ENCODE measurements at places on chromosomes 4 and X.

GRCh38 chr4:39825741-39826231 is 127.8 kb downstream of the UBE2K start:
- peaks cover 11% of the 10 kb centered on the region for H3K36me3 ChIP-seq
- no peak overlapping the region for H3K4me3 ChIP-seq
- H3K4me1 ChIP-seq: peaks cover 2% of the 10 kb centered on the region
- peak; percentile 70 for DNase-seq

DNA sequence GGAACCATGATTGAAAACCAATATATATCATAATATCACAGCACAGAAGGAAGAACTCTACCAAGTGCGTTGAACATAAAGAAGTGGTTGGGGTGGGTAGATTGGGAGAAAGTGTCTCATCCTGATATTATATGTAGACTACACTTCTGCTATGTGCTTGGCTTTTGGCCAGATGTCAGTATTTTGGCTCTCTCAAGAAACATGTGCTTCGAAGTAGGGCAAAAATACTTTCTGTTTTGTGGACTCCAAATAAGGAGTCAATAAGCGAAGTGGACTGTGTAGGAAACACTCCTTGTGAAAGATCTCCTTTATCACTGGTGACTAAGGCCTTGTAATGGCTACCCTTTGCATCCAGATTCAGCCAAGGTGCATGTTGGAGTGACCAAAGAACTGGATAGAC is 7.8 kb upstream of the HPSE start:
- DNase-seq: no peak
- H3K27me3 ChIP-seq: peaks cover 2% of the 10 kb centered on the region
- no peak overlapping the region for H3K27ac ChIP-seq

DNA sequence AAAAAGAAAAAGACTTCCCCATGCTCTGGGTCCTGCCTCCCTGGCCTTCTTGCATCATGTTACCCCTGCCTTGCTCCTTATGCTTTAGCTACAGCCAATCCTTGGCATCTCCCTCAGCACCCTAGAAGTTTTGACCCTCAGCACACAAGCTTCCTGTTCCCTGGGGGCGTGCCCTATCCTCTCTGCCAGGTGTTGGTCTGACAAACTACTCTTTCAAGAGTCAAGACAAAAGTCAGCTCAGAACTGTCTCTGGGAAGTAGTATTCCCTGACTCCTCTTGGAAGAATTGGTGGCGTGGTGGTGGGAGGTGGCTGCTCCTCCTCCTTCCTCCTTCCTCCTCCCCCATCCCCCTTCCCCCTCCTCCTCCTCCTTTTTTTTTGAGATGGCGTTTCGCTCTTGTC is 41.0 kb downstream of the PRPS1 start:
- no peak overlapping the region for H3K4me3 ChIP-seq
- DNase-seq: no peak
- peaks cover 10% of the 10 kb centered on the region for H3K4me1 ChIP-seq
- no peak overlapping the region for H3K27ac ChIP-seq
- H3K27me3 ChIP-seq: no peaks in the 10 kb centered on the region

GRCh38 chr4:153676486-153676885 is 7.6 kb upstream of the TLR2 start:
- H3K4me1 ChIP-seq: peaks cover 6% of the 10 kb centered on the region
- H3K4me3 ChIP-seq: no peak overlapping the region
- no peaks in the 10 kb centered on the region for H3K27me3 ChIP-seq
- H3K27ac ChIP-seq: peak overlapping the region; percentile 45
- no peaks in the 10 kb centered on the region for H3K36me3 ChIP-seq

DNA sequence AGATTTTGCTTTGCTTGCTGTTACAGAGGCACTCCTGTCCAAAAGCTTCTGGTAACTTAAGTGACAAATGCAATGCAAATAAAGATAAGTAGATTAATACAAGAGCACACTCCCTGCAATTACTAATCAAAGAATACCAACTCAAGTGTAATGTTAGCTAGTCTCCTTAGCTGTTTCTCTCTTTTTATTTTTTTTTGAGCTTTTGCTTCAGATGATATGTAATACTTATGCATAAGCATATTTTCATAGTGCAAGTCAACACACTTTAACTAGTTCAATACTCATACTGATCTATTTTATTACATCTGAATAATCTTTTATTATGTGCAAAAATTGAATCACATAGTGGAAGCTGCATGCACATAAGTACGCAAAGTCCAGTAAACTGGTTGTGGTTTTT is 2.7 kb downstream of the SLC7A11 start:
- peak; percentile 30 for DNase-seq
- H3K4me1 ChIP-seq: peaks cover 3% of the 10 kb centered on the region
- H3K36me3 ChIP-seq: no peaks in the 10 kb centered on the region
- H3K27me3 ChIP-seq: no peaks in the 10 kb centered on the region

DNA sequence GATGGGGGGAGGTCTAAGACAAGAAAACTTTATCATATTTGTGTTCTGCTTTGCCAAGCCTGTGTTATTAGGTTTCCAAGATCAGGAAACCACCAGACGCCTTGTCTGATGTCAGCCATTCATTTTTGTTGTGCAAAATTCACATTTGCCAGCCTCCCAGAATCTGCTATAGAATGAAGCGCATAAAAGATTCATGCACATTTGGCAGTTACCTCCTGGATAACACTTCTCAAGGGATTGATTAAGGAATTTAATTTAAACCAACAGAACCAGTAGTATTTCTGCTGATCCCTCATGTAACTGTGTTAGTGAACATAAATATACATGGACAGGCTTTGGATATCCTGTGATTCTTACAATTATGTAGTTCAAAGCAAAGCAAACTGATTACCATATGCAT is 187.9 kb downstream of the COMMD8 start:
- DNase-seq: peak; percentile 5
- H3K4me3 ChIP-seq: no peak overlapping the region
- H3K4me1 ChIP-seq: no peaks in the 10 kb centered on the region
- H3K27me3 ChIP-seq: no peaks in the 10 kb centered on the region

GRCh38 chrX:373641-374471 is 12.9 kb downstream of the PPP2R3B start:
- no peak overlapping the region for H3K27ac ChIP-seq
- DNase-seq: peak; percentile 42
- H3K4me3 ChIP-seq: peak overlapping the region; percentile 68
- H3K27me3 ChIP-seq: peaks cover 36% of the 10 kb centered on the region
- H3K36me3 ChIP-seq: peaks cover 17% of the 10 kb centered on the region

GRCh38 chrX:8520178-8520577 is 55.5 kb downstream of the VCX3B start:
- no peak overlapping the region for H3K27ac ChIP-seq
- H3K36me3 ChIP-seq: no peaks in the 10 kb centered on the region
- H3K4me1 ChIP-seq: no peaks in the 10 kb centered on the region
- DNase-seq: no peak
- no peak overlapping the region for H3K4me3 ChIP-seq
- H3K27me3 ChIP-seq: no peaks in the 10 kb centered on the region

DNA sequence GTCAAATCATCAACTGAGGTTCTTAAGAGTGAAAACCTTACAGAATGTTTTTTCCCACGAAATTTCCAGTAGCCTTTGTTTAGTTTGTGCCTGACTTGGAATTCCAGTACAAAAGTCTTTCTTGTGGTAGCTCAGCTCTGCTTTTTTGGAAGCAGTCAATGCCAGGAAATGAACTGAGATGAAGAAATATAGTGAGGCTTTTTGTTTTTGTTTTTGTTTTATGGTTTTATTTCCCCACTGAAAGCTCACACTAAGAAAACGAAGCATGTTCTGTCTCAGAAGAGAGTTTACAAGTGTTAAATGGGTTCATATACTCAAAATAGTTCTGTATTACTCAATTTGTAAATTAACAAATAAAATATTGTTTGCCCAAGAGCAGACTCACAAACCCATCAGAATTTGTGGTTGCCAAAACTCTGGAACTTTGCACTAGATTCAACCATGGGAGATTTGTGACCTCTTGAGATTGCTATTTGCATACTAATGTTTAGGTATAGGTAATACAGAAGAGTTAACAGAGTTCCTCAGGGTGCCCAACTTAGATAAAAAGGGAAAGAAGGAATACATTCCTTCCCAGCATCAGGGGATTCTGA is 1060.8 kb downstream of the FAT4 start:
- no peaks in the 10 kb centered on the region for H3K27me3 ChIP-seq
- H3K4me1 ChIP-seq: no peaks in the 10 kb centered on the region
- peak; percentile 26 for DNase-seq
- H3K27ac ChIP-seq: no peak overlapping the region
- H3K36me3 ChIP-seq: no peaks in the 10 kb centered on the region

- peaks cover 10% of the 10 kb centered on the region for H3K4me1 ChIP-seq
- H3K27me3 ChIP-seq: no peaks in the 10 kb centered on the region
- no peak overlapping the region for H3K27ac ChIP-seq
- no peak overlapping the region for H3K4me3 ChIP-seq
- peaks cover 9% of the 10 kb centered on the region for H3K36me3 ChIP-seq
Observed at GRCh38 chrX:7143076-7143475, 4.4 kb upstream of the STS start.

DNA sequence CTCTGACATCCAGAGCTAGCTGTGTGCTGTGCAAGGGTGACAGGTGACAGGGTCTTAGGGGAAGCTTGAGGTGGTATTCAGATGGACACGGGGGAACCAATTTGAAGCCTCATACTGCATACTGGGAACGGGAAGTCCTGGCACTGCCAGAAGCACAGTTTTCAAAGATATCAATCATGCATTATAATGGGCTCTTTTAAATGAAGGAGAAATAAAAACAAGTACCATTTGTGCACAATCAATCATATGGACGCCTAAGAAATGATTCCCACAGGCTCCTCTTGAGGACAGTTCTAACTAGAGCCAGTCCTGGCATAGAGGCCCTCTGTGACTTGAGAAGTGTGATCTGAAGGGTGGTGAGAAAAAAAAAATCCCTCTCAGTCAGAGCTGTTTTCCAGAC is 50.9 kb downstream of the TSC22D3 start:
- H3K36me3 ChIP-seq: no peaks in the 10 kb centered on the region
- H3K27me3 ChIP-seq: no peaks in the 10 kb centered on the region
- H3K27ac ChIP-seq: no peak overlapping the region
- no peak overlapping the region for H3K4me3 ChIP-seq
- DNase-seq: no peak

DNA sequence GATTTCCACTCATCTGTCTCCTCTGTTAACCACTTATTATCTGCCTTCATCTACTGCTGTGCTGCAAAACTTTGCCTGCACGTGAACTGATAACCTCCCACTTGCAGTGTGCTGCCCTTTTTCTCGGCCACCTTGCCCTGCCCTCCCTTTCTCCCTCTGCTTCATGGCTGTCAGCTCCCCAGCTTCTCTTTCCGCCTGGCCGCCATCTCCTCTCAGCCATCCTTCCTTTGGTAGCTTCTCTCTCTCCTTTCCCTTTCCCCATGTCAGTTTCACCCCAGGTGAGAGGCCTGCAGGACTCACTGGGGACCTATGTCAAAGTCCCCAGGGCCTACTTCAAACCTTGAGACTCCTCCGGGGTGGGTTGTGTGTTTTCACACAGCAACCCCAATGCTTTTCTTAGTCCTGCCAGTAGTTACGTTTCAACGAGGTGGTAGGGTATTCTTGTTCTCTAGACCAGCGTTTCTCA is 6.6 kb downstream of the MSL3 start:
- no peaks in the 10 kb centered on the region for H3K27me3 ChIP-seq
- DNase-seq: no peak
- H3K36me3 ChIP-seq: peaks cover 31% of the 10 kb centered on the region
- H3K27ac ChIP-seq: no peak overlapping the region
- no peaks in the 10 kb centered on the region for H3K4me1 ChIP-seq
- H3K4me3 ChIP-seq: no peak overlapping the region

DNA sequence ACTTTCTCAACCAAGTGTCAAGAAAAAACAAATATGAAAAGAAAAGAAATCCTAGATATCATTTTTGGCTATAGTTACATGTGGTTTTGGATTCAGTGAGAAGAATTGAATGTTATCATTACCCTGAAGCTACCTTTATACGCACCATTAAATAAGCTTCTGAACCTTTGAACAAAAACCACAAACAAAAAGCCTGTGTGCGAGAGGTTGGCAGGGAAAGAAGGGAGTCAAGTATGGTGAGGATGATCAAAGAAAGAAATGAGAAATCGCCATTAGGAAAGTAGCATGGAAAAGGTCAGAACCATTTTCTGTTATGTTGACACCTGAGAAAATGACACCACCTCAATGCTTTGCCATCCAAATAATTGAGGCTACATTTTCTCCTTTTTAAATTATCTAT is 1.2 kb upstream of the SLC7A11 start:
- H3K4me3 ChIP-seq: no peak overlapping the region
- no peaks in the 10 kb centered on the region for H3K27me3 ChIP-seq
- no peak overlapping the region for H3K27ac ChIP-seq
- DNase-seq: no peak
- no peaks in the 10 kb centered on the region for H3K36me3 ChIP-seq
- peaks cover 3% of the 10 kb centered on the region for H3K4me1 ChIP-seq

DNA sequence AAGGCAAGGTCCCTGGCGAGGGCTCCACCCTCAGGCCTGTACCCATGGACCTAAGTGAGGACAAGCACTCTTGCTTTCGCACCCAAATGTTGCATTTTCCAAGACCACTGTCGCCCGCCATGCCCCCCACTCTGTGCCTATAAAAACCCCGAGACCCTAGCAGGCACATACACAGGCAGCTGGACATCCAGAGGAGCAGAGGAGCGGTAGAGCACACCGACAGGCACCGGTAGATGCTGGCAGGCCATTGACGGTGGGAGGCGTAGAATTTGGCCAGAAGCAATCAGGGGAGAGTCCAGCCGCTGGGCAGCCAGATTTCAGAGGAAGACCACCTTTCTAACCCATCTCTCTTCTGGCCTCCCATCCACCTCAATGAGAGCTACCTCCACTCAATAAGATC is 715.2 kb upstream of the AADAT start:
- H3K36me3 ChIP-seq: no peaks in the 10 kb centered on the region
- H3K4me3 ChIP-seq: peak overlapping the region; percentile 39
- no peaks in the 10 kb centered on the region for H3K4me1 ChIP-seq

- H3K27me3 ChIP-seq: no peaks in the 10 kb centered on the region
- H3K4me3 ChIP-seq: no peak overlapping the region
- no peaks in the 10 kb centered on the region for H3K36me3 ChIP-seq
- peaks cover 2% of the 10 kb centered on the region for H3K4me1 ChIP-seq
- H3K27ac ChIP-seq: no peak overlapping the region
Observed at GRCh38 chr4:38815885-38816782, 11.5 kb upstream of the TLR1 start.

- no peaks in the 10 kb centered on the region for H3K27me3 ChIP-seq
- peaks cover 19% of the 10 kb centered on the region for H3K4me1 ChIP-seq
- peaks cover 10% of the 10 kb centered on the region for H3K36me3 ChIP-seq
- H3K4me3 ChIP-seq: no peak overlapping the region
- DNase-seq: peak; percentile 86
Observed at GRCh38 chr4:183241322-183241640, 78.8 kb downstream of the CLDN22 start.

DNA sequence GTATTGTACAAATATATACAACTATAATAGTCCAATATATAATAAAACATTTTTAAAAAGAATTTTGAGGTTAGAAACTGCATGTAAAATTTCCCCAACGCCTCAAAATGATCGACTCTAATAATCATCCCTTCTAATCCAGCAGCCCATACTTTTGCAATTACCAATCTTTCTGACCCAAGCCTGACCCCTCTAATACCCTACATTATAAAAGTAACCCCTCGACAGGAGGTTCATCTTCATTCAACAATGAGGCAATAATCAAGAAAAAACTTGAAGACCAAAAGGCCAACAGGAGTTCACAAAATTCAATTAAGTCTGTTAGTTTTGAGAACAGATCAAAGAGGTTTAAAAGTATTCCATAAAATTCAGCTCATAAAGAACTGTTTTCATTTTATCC is 393.5 kb downstream of the GPM6A start:
- DNase-seq: no peak
- H3K27ac ChIP-seq: no peak overlapping the region
- no peaks in the 10 kb centered on the region for H3K36me3 ChIP-seq
- H3K4me3 ChIP-seq: no peak overlapping the region

GRCh38 chrX:121013897-121014455 is 28.4 kb upstream of the CT47A1 start:
- no peak overlapping the region for H3K27ac ChIP-seq
- no peaks in the 10 kb centered on the region for H3K36me3 ChIP-seq
- no peaks in the 10 kb centered on the region for H3K4me1 ChIP-seq
- no peak overlapping the region for H3K4me3 ChIP-seq
- no peaks in the 10 kb centered on the region for H3K27me3 ChIP-seq
- DNase-seq: no peak

Data from mesenchymal stem cell (in vitro differentiated cells and primary cell).